T-helper 9 cell (primary cell): ENCODE measurements at places on chromosomes 13 and 19.

GRCh38 chr19:8614455-8614854, 3.9 kb upstream of the ADAMTS10 start:
- DNase-seq, result no peak

GRCh38 chr13:43663474-43664090, 123.2 kb downstream of the ENOX1 start:
- DNase-seq, result no peak

GRCh38 chr19:38730470-38730730, 13.9 kb downstream of the CAPN12 start:
- no peak for DNase-seq

GRCh38 chr19:38545596-38545995, 72.2 kb downstream of the MAP4K1 start:
- DNase-seq, result no peak

GRCh38 chr19:40799558-40800338, 757 bp downstream of the EGLN2 start:
- no peak for DNase-seq

DNA sequence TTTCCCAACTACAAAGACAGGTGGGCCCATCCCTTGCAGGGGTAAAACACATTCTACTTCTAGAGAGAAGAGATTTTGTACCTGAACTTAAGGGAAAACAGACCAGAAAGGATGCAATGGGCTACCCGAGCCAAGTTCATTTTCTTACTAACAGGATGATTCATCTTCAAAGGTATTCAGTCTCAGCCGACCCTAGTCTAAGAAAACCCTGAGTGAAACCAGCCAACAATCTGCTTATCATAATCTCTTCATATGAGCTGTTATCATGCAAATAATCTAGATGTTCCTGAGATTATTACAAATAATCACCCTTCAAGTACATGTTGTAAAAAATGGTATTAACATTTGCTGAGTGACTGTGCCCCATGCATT, 15.6 kb downstream of the PABPC3 start:
- DNase-seq, result no peak

DNA sequence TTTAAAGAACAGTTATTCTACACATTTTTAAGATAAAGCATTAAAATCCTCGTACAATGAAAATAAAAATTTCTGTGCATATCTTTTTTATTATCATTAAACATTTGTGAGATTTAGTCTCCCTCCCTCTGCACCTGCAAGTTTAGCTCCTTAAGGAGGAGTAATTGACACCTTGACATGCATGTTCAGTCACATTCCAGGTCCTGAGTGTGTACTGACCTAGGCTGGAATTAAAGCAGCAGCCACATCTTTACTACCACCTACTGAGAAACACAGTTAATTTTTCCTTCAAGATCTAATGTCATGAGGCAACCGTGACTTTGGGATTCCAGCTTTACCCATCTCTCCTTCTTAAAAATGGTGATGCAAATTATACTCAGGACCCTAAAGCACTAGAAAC, 123.1 kb upstream of the FREM2 start:
- DNase-seq, result no peak

DNA sequence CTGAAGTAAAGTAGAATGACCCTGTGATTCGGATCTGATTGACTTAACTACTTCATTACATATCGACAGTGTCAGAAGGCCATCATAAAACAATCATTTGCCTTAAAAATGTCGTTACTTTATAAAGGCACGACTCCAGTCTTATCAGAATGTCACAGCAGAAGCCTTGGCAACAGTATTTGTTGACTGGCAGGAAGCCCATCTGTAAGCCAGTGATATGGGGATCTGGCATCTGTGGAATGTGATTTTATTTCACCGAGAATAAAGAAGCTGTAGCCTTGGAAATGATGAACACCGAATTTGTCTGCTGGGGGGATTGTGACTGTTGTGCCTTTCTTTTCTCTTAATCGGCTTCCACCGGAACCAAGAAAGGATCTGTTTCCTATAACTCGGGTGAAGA, 362.5 kb downstream of the TDRD3 start:
- DNase-seq, result no peak

GRCh38 chr19:30824809-30825208, 452.6 kb downstream of the ZNF536 start:
- no peak for DNase-seq

- DNase-seq, result no peak
Measured at GRCh38 chr13:38045278-38046048, 175.9 kb upstream of the TRPC4 start.

DNA sequence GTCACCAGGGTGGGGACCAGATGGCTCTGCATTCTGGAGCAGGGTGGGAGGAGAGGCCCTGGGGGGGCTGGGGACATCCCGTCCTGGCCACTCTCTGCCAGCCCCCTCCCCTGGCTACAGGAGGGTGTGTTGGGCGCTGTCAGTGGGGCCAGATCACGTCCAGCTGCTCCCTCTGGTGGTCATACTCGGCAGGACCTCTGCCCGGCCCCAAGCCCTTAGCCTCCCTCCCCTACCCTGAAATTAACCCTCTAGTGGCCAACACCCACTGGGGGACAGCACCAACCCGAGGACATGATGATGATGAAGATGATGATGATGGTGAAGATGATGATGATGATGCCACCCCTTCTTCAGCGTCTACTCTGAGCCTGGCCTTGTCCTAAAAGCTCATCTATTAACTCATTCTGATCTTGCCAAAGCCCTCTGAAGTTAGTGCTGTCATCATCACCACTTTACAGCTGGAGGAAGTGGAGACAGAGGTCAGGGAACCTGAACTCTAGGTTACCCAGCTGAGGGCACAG, 590 bp upstream of the LGI4 start:
- peak; percentile 54 for DNase-seq

- no peak for DNase-seq
Measured at GRCh38 chr13:102724923-102725322, 30.1 kb upstream of the METTL21C start.

GRCh38 chr19:37931881-37932655, 25.1 kb downstream of the SIPA1L3 start:
- DNase-seq, result no peak

GRCh38 chr19:17933414-17934129, 757 bp downstream of the CCDC124 start:
- DNase-seq, result no peak

DNA sequence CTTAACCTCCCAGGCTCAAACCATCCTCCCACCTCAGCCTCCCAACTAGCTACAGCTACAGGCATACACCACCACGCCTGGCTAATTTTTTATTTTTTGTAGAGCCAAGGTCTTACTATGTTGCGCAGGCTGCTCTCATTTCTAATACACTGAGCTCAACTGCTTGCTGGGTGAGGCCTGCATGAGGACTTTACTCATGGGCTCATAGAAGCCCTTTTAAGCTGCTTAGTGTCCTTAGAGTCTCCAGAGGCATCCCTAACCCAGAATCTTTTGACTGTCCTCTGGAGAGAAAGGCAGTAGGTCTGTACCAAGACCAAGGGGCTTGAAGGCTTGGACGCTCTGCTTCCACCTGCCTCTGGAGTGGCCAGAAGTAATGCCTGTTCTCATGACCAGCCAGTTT, 141.6 kb downstream of the TM9SF2 start:
- DNase-seq, result no peak
